ENCODE measurements at places on chromosomes 1 and 21. TPM values are rescaled to one million over a fixed set of nuclear protein-coding genes. Genes with fewer than 3 reads are reported as not detected.

PANK4 gene
- total RNA-seq: 11.8 TPM

IL20 gene
- total RNA-seq: not detected

KLF17 gene
- 0.19 TPM for total RNA-seq

LDLRAD1 gene
- total RNA-seq: not detected

DMRTA2 gene
- 1.6 TPM for total RNA-seq

DNA sequence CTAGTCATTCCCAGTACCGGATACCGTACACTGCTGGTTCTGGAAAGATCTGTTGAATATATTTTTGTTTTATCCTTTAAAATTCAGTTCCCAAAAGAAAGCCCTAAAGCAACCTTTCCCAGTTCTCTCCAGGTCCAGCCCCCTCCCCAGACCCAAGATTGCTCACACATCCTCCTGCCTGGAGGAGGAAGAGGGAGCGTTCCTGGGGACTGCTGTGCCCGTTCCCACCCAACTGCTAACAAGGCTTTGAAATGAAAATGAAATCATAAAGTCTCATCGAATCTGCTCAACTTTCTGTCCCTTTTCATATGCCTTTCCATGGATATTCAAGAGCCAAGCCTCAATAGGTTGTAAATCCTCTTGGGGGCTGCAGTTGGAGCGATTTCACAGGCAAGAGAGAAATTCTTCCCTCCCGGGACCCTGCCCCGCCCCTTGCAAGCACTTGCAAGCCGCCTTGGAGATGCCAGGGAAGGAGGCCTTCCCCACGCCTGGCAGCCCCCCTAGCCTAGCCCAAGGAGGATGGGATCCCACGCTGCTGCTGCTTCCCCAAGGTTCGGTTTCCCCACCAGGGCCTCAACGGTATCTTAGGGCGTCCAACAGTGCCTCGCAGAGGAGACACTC, 113.2 kb upstream of the CACHD1 start:
- DNase-seq: no peak

DNA sequence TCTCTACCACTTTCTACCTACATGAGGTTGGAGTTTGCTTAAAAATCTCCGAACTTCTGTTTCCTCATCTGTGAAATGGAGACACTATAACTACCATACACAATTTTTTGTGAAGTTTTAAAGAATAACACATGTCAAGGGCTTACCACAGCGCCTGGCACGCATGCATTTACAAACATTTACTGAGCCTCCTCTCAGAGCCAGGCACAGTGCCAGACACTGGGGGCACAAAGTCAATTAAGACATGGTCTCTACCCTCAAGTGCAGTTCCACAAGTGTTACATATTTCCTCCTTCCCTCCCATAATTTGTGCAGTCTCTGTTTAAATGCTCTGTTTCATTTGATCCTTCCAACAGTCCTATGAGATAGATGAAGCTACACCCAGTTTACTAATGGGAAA, 356.4 kb upstream of the ESRRG start:
- no peak for DNase-seq

- DNase-seq: no peak
Observed at GRCh38 chr1:27548858-27549719, 54.9 kb downstream of the AHDC1 start.

DNA sequence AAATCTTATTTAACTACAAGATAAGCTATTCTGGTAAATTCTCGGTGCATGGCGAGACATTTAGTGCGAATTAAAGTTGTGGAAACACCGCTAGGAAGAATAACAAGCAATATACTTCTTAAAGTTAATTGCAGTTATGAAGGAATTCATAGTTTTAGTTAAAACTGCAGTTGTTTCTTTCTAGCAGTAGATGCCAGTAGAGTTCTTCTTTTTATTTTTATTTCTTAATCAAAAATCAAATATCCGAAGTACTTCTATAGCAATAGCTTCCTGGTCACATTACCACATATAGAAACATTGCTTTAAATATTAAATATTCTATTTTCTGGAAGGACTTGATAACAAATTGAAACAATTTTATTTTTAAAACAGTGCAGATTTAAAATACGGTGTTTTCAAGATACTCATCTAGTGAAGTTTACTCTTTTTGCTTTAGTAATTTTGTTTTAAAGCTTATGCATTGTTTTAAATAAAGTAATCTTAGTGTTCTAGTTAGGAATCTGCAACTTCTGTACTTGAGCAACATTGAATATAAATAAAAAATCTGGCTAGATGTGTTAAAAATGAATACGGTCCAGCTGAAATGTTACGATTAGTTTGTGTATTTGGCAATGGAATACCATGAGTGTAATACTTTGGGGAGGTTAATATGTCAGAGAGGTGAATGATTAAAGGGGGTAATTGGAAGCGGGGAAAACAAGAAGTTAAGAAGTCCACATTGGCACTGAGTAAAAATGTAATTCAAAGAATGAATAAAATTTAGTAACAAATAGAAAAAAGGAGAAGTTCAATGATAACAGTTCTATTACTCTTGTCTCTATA, 2.7 kb upstream of the PRKACB start:
- no peak for DNase-seq

- DNase-seq: no peak
Observed at GRCh38 chr1:209577346-209577745, 6.2 kb upstream of the CAMK1G start.

GRCh38 chr1:81702903-81703302, 97.8 kb upstream of the ADGRL2 start:
- no peak for DNase-seq

DNA sequence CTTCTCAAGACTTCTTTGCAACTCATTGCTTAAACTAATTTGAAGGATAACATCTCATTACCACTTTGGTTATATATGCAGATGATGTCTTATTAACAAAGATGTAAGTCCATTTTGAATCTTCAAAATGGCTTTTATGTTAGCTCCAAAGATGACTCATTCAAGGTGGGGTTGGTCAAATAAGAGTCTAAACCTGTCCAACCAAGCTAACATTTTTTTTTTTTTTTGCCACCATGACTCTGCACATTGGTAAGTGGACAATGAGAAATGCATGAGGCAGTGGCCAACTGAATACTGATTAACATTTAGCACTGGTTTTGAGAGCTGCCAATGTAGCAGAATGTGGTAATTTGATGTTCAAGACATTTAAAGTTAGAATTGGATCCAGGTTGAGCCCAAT, 278 bp upstream of the KRTAP27-1 start:
- no peak for DNase-seq

DNA sequence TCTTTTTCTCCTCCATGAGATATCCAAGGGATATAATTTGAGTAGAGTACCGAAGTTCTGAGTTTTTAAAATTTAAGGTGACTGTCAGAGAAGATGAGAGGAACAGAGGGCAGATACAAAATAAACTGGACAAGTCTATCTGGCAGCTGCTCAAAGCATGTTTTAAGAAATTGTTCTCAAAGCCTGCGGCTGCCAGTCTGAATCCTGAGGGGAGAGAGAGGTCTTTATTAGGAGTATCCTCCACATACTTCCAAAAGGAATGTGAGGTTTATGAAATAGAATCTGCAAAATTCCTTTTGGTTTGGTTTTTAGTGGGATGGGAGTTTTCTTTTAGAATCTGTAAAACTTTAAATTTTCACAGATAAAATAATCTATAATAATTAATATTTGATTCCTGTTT, 41.3 kb downstream of the TTC13 start:
- no peak for DNase-seq

GRCh38 chr1:193727850-193728249, 541.4 kb upstream of the B3GALT2 start:
- no peak for DNase-seq

- DNase-seq: no peak
Observed at GRCh38 chr1:56397811-56398231, 181.5 kb downstream of the PLPP3 start.

DNA sequence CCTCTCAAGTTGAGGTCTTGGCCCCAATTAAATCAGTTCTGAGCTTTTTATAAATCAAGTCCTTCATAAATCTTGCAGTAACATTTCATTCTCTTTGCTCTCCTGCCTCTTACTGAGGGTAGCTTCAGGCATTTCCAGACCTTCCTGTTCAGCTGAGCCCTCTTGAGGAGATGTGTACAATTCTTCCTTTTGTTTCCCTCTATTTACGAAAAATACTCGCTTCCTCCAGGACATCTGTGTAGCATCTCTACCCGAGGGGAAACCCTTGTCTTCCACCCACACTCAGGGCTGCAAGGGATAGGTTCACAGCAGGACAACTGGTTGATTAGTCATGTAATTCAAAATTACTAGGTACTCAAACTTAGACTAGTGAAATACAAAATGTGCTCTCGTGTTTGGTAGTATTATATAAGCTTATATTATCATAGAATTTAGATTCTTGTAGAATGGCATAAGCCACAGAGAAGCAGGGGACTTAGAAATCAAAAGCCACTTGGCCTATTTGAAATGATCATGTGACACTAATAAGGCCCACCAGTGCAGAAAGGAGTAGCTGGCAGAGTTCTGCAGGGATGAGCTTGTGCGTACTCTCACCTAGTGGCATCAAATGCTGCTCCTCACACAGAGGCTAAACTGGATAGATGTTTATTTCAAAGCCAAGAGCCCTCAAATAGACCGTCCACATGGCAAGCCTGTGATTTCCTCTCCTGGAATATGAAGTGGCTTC, 126.7 kb downstream of the GDAP2 start:
- DNase-seq: no peak

DNA sequence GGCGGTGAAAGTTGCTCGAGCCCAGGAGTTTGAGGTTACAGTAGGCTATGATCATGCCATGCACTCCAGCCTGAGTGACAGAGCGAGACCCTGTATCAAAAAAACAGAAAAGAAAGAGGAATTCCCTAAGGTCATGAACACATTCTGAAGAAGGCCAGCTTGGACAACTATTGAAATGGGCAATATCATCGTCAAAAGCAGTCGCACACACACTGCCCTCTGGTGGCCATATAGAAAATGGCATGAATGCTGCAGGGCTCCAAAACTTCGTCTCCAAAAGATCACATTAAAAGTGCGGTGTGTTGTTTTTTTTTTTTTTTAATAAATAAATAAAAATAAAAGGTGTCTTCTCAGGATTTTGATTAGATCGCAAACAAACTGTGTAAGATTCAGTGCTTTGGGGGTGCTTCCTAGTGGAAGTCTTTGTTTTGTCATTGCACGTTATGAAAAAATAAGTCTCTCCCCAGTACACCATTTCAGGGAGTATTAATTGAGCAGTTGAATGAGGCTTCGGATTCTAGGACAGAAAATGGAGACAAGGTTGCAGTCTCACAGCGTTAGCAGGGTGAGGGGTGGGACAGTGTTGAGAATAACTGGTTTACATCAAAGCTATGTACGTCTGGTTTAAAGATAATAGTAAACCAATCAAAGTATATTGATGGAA, 87.5 kb upstream of the FMN2 start:
- no peak for DNase-seq

GRCh38 chr1:69738458-69739250, 170.9 kb downstream of the LRRC7 start:
- DNase-seq: no peak

DNA sequence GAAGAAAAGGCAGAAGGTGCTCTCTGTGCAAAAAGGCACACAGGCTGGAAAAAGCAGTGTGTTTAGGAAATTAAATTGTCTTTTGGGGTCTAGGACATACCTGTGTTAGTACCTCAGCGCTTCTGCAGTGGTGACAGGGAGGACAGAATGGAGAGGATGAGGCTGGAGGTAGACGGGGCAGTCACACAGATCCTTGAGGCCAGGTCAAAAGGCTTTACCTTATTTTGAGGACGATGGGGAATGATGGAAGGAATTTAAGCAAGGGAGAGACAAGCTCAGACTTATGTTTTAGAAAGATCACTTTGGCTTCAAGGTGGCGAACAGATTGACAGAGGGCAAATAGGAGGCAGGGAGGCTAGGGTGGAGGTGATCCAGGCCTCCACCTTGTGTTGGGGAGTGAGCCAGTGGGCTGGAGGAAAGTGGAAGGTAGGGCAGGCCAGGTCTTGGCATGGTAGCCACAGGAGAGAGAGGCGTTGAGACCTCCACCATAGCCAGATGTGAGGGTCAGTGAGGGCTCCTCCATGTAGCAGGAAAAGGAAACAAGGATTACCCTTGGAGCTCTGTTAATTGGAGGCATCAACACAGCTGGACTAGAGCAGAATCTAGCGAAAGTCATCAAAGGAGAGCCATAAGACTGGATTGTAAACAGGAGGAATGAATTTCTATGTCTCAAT, 4.2 kb downstream of the CYP4B1 start:
- DNase-seq: no peak

DNA sequence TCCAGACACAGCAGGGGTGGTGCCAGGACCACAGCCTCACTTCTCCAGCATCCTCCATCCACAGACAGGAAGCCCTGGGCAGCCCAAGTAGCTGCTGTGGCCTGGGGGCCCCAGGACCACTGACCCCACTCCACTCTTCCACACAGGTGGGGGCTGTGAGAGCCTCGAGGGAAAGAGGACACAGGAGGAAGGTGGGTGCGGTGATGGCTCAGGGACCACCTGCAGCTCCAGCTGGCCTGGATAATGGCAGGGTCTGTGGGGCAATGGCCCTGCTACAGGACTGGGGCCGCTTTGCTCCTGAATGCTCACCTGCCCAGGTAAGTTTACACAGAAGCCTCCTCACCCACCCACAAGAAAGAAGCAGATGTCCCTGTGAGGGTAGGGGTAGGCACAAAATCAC, 18.3 kb upstream of the PRSS38 start:
- no peak for DNase-seq

GRCh38 chr1:40917995-40918711, 56.0 kb upstream of the CITED4 start:
- DNase-seq: no peak

- no peak for DNase-seq
Observed at GRCh38 chr1:27906759-27907158, 28.0 kb upstream of the SMPDL3B start.

GRCh38 chr1:178533121-178533946, 20.4 kb downstream of the TEX35 start:
- DNase-seq: no peak

Data from esophagus squamous epithelium (tissue), 5 donors.